ENCODE measurements at places on chromosomes 5 and 9. TPM values are rescaled to one million over a fixed set of nuclear protein-coding genes. Genes with fewer than 3 reads are reported as not detected.

DNA sequence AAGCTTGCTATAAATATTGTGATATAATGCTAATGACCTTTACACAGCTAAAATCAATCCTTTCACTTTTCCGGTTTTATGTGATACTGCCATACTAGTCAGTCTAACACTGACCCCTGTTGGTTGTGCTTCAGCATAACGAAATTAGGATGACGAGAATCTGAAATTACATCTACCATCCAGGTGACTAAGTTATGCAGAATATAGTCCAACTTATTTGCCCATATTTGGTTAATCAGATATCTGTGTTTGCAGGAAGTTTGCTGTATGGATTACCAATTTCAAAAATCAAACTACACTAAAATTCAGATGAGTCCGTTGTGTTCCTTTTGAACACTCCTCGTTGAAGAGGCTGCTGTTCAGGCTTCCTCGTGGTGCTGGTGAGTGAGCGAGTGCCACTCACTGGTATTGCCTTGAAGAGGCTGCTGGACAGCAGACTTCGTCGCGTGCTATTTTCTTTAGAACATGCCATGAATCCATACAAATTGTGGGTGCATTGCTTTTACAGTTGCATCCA is 32.5 kb downstream of the TENT4A start:
- peak; percentile 40 for DNase-seq

DNA sequence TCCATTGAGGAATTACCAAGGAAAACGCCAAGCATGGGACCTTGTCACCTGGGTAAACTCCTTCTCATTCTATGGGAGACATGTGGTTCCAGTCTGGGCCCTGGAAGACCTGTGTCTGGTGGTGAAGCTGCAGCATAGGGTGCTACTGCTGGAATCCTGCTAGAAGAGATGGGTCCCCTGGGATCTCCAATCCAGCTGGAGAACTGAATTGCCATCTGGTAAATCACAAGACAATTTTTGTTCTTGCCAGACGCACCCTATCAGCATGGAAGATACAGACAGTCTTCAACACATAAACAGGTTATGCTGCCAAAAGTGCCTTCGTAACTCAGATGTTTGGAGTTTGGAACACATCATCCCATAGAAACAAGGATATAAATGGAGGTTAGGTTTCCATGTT is 424.0 kb upstream of the BRINP1 start:
- no peak for DNase-seq

The NIPBL gene
- total RNA-seq = 10.1 TPM

The LPAR1 gene
- 69.0 TPM for total RNA-seq

DNA sequence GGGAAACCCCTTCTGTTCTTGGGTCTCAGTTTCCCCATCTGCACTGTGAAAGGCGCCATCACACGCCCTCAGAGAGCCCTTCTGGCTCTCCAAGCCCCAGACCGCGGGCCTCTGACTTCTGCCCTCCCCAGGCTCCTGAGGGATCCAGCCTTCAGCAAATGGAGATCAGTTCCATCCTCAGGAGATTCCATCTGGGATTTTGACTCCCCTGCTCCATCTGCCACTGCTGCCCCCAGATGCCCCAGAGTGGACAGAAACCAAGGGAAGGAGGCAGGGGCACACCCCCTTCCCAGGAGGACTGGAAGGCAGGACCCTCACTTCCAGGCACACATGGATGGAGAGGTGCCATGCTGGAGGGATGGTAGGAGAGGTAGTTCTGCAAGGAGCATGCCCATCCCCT is 18.7 kb upstream of the RPS14 start:
- DNase-seq = no peak

DNA sequence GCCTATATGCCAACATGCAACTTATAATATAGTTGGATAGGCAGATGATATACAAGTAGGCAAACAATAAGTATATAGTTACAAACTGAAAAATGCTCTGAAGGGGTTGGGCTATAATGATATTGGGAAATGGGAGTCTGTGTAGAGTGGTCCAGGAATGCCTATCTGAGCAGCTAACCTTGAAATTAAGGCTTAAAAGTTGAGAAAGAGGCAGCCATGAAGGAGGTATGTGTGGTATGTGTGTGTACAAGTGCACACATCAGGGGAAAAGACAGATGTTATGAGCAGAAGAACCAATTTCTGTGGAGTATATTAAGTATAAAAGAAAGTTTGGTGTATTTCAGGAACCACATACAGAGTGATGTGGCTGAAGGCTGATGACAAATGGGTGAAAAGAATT is 154.9 kb upstream of the PAPPA start:
- no peak for DNase-seq

DNA sequence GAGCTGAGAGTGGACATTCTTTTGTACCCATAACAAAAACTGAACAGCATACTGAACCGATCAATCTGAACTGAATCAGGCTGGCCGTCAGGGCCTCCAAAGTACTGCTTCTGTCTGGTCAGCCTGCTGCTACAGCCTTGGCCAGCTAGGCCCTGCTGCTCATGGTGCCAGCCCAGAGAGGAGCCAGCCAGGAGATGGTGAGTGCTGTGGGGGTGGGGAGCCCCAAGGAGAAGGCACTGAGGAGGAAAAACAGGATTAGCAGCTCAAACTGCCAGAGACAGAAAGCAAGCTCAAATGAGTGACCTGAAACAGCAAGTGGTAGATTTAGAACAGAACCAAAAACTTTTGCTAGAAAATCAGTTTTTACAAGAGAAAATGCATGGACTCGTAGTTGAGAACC is 23.9 kb downstream of the SRP19 start:
- DNase-seq = no peak

The RAD17 gene
- total RNA-seq = 16.7 TPM

The QRFP gene
- not detected for total RNA-seq

GRCh38 chr5:65037831-65038815 is 269.4 kb downstream of the CWC27 start:
- no peak for DNase-seq

GRCh38 chr9:117017414-117017985 is 330.4 kb downstream of the TRIM32 start:
- no peak for DNase-seq

The GAPT gene
- not detected for total RNA-seq

DNA sequence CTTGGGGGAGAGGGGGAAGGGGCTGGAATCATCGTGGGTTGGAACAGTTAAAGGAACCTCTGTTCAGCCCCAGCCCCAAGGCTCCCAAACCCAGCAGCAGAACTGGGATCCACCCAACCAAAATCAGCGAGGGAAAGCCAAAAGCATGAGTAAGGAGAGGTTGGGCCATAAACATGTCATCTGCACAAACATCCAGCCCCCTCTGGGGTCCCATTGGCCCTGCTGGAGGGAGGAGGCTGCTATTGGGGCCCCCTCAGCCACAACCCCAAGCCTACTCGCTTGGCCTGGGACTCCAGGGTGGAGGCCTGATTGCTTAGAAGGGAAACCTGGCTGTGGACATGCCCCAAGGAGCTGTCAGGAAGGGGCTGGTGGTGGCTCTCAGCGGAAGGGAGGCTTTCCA is 154.9 kb downstream of the FGF18 start:
- DNase-seq = no peak

DNA sequence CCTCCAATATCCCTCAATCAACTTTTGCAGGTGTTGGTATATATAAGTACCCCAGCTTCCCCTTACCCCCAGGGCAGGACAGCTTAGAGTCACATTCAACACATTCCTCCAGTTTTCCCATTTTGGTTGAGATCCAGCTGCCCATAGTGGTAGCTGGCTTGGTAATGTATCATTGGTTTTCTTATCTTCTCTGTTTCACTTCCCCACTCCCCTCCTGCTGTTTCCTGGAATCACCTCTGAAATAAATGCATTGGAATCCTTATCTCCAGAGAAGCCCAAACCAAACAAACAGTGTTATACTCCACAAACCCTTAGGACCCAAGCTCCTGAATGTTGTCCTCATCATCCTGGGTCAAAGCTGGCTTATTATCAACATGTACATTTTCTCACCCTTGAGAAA is 184.8 kb downstream of the TMEM38B start:
- DNase-seq = no peak

DNA sequence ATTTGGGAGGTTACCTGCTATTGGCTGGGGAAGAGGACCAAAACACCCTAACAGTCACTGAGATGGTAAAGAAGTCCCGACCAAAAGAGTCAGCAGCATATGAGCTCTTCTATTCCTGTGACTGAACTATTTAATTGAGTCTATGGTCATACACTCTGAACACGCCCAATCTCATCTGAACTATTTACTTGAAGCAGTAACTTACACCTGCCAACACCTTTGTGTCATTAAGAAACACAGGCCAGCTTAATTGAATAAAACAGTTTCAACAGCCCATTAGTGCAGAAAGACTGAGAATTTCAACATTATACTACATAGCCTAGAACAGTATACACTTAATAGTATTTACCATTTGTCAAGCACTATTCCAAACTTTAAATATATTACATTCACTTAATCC is 47.8 kb downstream of the NR6A1 start:
- DNase-seq = no peak

DNA sequence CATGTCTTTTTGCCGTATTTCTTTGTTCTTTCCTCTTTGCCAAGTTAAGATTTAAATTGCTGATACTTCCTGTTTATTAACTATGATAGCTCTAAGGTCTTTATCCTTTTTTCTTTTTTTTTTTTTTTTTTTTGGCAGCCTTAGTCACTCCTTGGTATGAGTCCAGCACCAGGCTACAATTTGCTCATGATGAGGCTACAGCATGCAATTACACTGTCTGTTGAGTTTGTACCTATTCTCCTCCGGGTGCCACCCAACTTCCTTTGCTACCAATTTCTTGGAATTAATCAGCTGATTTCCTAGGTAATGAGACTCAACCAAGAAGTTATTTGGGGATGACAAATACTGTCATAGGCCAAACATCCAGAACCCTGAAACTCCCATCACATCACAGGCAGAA is 25.5 kb downstream of the ACTL7B start:
- DNase-seq = peak; percentile 45

DNA sequence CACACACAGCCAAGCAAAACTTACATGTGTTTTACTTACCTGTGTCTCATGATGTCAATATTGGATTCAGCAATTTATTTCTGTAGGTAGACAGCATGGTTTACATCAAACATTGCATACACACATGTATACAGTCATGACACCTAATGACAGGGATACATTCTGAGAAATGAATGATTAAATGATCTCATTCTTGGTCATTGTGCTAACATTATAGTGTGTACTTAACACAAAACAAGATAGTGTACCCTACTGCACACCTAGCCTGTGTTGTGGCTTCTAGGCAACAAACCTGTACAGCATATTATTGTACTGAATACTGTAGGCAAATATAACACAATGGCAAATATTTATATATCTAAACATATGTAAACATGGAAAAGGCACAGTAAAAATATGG is 28.0 kb downstream of the ISOC1 start:
- DNase-seq = no peak

The ROPN1L gene
- total RNA-seq = 0.84 TPM

DNA sequence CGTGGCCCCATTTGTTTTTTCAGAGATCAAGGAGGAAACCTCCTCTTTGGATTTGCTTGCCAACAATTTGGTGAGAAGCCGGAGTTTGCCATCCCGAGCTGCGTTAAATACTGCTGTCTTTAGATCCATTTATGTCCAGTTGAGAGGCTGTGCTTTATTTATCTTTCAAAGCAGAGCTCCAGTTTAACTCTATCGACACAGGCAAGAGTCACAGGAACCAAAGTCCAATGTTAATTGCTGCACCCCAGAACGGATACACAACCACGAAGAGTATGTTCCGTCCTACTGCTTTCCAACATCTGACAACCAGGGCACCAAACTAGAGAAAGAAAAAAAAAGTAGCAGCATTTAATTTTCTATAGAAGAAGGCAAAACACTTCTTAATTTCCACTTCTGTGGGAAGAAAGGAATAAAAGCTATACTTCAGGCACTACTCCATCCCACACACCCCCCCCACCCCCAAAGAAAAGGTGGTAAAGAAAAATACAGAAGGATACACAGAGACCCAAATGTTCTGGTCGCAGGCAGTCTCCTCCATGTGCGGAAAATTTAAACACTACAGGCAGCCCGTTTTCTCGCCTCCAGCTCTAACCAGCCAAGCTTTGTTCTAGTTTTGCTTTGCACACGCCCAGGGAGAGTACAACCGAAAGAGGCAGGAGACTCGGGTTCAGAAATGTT is 1.1 kb downstream of the FEM1C start:
- peak; percentile 54 for DNase-seq

- peak; percentile 1 for DNase-seq
These were observed 141.2 kb downstream of the PARP8 start for GRCh38 chr5:50807661-50808060.

- no peak for DNase-seq
These were observed 110.3 kb upstream of the IQGAP2 start for GRCh38 chr5:76292620-76293322.

- peak; percentile 18 for DNase-seq
These were observed 91.6 kb downstream of the ANKH start for GRCh38 chr5:14779975-14780374.

DNA sequence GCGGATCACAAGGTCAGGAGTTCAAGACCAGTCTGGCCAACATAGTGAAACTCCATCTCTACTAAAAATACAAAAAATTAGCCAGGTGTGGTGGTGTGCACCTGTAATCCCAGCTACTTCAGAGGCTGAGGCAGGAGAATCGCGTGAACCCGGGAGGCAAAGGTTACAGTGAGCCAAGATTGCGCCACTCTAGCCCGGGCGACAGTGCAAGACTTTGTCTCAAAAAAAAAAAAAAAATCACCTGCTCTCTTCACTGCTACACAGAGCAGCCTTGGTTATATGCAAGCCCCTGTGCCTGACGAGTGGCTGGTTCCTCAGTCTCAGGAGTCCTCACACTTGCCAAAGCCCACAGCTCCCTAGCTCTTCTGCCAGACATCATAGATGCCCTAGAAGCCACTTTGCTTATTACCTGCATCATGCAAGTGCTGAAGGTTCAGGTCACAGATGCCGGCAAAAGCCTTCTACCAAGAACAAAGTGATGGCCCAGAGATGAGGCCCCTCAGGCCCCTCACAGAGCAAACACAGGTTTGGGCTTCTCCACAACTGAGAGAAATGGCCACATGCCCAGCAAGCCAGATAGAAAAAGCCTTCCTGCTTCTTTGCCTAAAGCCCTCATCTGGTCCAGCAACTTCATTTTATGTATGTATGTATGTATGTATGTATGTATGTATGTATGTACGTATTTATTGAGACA is 176.4 kb downstream of the AUH start:
- DNase-seq = no peak

DNA sequence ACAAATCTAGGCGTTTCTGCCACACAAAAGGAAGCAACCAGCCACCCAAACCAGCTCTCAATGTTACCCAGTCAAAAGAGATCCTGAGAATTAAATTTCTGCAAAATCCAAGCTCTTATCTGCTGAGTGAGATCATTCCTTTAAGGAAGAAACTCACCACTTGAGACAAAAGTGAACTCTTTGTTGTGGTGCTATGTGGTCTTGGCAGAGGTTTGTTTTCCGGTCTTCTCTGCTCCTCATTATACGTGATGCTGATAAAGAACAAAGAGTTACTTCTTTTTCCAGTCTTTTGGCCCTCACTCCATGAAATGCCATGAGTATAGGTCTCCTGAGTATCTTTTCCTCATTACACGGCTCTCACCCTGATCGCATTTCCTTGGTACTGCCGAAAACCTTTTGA is 82.1 kb downstream of the PRKACG start:
- DNase-seq = peak; percentile 38

The CNTFR gene
- not detected for total RNA-seq

DNA sequence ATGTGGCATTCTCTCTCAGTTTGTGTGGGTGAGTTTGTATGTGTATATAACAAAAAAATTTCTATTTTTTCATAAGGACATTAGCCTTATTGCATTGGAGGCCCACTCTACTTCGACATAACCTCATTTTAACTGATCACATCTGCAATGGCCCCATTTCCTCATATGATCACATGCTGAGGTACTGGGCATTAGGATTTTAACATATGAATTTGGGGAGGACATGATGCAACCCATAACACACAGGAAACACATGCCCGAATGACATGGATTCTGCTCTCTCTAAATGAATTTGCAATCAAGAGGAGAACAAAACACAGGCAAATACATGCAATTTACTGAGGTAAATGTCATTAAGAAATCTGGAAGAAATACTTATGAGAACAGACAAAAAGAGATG is 92.1 kb upstream of the COX7C start:
- DNase-seq = no peak
